ENCODE measurements at places on chromosomes 16 and 17.

GRCh38 chr16:65660390-65660789 is 538.5 kb upstream of the CDH11 start:
- no peak for DNase-seq

- DNase-seq: no peak
These were observed 53.5 kb downstream of the DNAH3 start for GRCh38 chr16:21097151-21097550.

- DNase-seq: no peak
These were observed at the start of gene PLEKHH3 for GRCh38 chr17:42676424-42677011. Gene PLEKHH3, minus strand, starts transcription at chr17:42676994. Its CDS starts 431 bp downstream, at chr17:42676563.

DNA sequence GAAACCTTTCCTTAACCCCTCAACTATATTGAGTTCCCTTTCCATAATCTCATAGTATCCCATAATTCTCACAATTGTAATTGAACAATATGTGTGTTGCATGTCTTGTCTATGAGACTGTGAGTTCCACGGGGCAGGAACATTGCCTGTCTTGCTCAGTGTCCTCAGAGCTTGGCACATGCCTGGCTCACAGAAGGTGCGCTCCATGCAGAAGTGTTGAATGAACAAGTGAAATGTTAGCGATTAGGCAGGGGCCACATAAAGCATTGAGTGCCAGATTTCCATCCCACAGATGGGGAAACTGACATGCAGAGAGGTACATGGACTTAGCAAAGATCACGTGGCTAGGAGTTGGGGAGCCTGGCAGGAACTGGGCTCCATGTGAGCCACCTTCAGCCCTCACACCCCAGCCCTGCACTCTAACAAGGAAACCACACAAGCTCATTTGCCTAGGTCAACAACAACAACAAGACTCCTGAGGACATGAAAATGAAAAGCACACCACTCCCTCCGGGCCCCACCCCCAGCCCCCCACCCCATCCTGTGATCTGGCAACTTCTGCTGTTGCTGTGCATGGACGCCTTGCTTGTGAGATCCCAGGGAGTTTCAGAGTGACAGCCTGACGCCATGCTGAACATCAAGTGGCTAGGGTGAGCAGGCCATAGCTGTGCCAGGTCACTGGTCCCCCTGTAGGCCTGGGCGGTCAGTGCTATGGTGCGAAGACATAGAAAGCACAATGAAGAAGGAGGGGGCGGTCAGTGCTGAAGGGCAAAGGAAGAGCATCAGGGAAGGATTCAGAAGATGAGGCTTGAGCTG is 5.0 kb downstream of the PIK3R5 start:
- no peak for DNase-seq

DNA sequence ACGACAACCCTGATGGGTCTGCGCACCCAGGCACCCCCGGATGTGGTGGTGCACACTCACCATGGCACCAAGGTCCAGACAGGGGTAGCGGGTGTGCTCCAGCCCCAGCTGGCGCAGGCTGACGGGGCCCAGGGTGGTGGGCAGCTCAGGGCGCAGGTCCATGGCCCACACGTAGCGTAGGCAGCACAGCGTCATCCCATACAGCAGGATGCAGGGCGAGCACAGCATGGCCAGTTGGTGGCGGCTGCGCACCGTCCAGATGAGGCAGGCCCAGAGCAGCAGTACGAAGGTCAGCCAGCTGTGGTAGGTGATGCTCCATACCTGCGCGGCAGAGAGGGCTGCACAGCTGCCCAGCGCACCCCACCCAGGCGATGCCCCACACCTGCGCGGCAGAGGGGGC is 29.8 kb downstream of the CTU2 start:
- DNase-seq: no peak

GRCh38 chr17:1239210-1239609 is 31.0 kb upstream of the BHLHA9 start:
- no peak for DNase-seq

DNA sequence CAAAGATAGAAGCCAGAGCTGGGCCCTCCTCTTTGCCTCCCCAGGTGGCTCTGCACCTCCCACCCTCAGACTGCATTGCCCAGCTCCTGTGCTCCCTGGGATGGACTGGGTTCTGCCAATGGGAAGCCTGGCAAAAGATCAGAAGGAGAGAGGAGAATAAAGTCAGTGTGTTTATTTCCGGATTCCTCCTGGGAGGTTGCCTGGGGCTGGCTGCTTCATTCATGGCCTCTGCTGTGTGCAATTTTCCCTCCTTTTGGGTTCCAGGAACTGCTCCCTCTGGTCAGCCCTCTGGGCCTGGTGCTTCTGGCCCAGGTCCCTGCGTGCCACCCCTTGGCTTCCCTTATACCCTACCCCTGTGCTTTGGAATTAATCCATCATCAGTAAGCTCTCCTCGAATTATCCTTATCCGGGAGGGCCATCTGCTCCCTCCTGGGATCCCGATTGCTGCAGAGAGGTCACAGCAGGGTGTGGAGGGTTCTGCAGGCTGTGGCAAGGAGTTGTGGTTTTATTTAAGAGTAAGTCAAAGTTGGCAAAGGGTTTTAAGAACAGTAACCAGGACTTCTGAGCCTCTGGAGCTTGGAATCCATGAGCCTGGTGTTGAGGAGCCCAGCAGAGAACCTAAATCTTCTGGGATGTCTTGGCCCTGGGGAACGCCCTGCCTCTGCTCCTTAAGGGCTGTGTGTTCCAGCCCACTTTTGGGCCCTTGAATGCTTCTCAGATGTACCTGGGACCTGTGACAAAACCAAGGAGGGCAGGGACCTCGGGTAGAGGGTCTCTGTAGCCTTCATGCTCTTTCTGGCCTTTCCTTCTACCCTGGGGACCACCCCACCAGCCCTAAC is 8.2 kb upstream of the MMP2 start:
- no peak for DNase-seq

- no peak for DNase-seq
These were observed 9.2 kb upstream of the TSPOAP1 start for GRCh38 chr17:58337600-58338453.

GRCh38 chr17:83122834-83123233 is 43.4 kb downstream of the METRNL start:
- DNase-seq: no peak

- no peak for DNase-seq
These were observed 387.1 kb upstream of the TNRC6C start for GRCh38 chr17:77571155-77571981.

GRCh38 chr17:67658265-67658664 is 59.5 kb upstream of the NOL11 start:
- no peak for DNase-seq

- no peak for DNase-seq
These were observed 163.3 kb upstream of the GSE1 start for GRCh38 chr16:85449885-85450245.

DNA sequence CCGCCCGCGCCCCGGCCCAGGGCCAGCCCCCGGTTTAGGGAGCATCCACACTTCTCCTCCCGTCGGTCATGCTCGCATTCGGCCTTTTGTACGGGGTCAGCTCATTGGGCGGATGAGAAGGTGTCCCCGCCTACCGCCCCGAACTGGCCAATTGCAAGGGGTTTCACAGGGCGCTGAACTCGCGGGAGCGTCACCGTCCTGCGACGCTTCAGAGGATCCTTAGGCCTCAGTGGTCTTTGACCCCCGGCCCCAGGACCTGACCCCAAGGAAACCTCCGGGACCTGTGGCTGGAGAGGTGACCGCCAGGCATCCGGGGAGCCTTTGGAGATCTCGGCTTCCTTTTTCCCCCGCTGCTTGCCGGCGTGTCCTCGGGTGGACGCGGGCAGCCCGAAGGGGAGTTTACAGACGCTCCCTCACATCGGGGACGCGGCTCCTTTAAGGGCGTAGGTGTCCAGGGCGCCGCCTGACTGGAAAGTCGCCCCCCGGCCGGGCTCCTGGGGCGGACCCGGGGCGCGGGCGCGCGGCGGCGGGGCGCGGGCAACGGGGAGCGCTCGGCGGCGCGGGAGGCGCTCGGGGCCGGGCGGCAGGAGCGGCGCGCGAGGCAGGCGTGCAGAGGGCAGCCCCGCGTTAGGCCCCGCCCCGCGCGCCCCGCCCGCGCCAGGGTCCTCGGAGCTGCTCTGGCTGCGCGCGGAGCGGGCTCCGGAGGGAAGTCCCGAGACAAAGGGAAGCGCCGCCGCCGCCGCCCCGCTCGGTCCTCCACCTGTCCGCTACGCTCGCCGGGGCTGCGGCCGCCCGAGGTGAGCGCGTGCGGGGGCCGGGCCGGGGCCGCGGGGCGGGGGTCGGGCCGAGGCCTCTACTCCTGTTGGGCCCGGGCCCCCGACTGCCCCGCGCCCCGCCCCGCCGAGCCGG is at the start of gene UBE2I:
Gene UBE2I (plus strand): TSS at position 660 of the 909 bp plus-strand sequence. CDS start 4,395 bp downstream, outside the sequence.
- peak; percentile 96 for DNase-seq

DNA sequence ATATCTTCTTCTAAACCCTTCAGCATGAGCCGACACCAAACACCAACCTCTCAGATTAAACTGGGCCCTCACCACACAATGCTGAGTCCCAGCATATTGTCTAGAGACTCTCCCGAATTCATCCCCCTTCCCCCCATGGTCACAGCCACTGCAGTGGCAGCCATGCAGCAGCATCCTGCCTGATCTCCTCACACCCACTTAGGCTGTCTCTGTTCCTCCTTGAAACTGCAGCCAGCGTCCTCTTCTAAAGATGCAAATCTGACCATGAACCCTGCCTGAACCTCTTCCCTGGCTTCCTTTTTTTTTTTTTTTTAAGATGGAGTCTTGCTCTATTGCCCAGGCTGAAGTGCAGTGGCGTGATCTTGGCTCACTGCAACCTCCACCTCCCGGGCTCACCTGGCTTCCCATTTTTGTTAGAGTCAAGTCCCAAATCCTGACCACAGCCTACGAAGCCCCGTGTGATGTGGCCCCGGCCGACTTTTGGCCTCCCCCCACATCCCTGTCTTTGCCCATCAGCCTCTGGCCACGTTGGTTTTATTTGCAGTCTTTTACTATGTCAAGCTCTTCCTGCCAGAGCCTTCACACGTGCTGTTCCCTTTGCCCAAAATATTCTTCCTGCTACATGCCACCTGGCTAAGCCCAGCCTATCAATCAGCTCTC is 2.8 kb downstream of the FA2H start:
- no peak for DNase-seq

- DNase-seq: no peak
These were observed 8.6 kb upstream of the ANKRD40CL start for GRCh38 chr17:50775926-50776325.

DNA sequence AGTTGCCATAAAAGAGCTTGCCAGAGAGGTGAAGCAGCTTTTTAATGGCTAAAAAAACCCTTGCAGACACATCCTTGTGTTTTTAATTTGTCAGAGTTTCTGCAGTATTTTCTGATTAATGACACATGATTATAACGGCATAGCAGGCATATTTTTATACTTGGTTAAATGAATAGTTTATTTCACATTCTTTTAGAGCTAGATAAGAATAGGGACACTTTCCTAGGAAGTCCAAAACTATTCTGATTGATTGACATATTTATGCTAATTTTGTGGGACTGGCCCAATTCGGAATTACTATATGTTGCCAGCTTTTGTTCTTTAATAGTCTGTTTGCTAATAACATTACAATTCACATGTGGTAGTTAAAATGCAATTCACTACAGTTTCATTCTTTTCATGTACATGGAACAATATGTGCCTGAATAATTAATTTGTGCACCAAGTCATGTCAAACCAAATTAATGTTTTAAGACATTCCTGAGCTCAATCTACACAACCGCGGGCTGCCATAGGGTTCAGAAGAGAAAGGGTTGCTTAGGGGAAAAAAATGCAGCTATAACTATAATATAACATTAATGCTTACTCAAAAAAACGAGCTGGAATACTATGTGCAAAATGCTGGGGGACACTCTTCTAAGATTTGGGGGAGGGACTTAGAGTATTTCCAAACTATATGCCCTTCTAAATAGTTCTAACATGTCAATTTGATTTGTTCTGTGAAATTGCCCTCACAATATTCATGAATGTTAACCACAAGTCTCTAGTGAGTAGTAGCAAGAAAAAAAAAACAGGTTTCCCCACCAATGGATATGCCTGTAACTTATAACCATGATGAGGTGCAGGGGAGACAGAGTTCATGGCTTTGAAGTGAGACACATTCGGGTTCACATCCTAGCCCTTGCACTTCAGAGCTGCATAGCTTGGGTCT is 305.4 kb downstream of the CEP112 start:
- no peak for DNase-seq

Measured in HT-29 (cell line).